ENCODE measurements at places on chromosomes 6 and 20.

- DNase-seq: no peak
Measured at GRCh38 chr6:163522033-163522432, 107.5 kb downstream of the QKI start.

- DNase-seq: no peak
Measured at GRCh38 chr6:136114661-136115060, 135.4 kb downstream of the MTFR2 start.

DNA sequence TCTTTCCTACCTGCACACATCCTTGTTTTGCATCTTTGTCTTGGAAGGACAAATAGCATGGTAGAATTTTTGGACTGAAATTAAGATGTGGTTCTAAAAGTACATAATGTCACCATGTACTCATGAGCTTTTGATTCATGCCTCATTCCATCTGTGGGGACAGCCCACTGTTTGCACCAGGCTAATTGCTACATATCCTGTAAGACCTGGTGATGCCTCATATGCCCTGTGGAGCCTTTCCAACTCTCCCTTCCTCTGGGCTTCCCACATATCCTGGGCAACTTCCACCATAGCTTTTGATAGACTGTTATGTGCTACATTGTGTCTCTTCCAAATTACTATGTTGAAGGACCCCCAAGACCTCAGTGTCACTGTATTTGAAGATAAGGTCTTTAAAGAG lies 213.6 kb upstream of the PREP start:
- DNase-seq: peak; percentile 57

- peak; percentile 60 for DNase-seq
Measured at GRCh38 chr6:75893058-75893775, 144.2 kb downstream of the MYO6 start.

DNA sequence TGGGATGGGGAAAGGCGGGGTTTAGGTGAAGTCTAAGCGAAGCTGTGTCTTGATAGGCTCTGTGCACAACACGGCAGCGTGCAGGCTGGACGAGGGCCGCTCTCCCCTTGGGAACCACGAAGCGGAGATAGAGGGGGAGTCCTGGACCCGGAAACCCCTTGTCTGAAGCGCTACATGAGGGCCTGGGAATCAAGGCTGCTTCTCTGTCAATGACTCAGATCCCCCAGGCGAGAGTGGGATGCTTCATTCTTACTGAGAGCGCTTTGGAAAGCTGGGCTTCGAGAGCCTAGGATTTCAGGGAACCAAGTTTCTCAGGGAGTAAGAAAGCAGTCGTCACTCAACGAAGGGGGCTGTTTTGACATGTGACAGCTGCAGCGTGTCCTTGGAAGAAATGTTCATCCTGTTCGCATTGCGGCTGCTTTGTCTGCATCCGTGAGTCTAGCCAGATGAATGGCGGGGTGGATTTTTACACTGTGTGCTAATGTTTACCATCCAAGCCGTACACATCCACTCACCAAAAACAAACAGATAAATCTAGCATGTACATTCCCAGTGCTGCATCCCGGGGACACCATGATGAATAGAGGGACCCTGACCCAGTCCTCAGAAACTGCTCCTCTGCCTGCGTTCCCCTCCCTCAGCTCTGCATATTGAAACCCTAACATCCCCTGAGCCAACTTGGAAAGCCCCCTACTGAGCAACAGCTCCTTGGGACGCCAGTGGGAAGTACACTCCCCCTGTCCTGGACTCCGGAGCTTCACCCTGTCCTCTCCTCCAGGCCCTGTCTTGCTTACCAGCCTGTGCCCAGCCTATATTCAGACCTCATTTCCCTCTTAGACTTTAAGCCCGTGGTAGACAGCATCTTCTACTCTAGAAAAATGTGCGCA lies 24.5 kb upstream of the RTF2 start:
- DNase-seq: no peak

DNA sequence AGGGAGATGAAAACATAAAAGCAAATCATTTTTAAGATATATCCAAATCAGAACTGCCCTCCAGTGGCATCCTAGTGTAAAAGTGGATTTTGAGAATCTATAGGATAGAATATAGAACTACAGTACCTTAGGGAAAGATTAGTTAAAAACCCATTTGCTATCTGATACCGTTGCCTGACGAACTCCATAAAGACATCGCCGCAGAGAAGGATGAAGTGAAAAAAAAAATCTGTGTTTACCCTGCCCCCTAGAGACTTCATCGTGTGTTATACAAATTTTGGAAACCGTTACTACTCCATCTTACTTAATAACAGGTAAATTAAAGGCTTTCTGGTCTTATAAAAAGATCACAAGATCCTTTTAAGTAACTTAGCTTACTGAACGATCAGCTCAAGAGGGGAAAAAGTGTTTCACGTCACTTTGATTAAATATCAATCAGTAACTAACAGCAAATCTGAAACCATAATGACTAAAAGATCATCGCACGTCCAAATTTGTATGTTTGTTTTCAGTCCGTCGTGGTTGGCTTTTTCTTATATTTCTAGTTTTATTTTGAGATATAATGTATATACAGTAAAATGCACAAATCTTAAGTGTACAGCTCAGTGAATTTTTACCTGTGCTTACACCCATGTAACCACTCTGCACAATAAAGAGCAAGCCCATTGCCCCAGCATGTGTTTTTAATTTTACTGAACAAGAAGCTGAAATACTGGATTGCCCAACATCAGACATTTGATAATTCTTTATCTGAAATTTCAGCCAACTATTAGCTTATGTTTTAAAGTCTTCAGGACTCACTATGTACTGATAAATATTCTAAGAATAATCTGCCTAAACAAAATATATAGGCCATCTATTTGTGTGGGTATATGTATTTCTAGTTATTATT lies 881 bp upstream of the MCM3 start:
- DNase-seq: no peak

DNA sequence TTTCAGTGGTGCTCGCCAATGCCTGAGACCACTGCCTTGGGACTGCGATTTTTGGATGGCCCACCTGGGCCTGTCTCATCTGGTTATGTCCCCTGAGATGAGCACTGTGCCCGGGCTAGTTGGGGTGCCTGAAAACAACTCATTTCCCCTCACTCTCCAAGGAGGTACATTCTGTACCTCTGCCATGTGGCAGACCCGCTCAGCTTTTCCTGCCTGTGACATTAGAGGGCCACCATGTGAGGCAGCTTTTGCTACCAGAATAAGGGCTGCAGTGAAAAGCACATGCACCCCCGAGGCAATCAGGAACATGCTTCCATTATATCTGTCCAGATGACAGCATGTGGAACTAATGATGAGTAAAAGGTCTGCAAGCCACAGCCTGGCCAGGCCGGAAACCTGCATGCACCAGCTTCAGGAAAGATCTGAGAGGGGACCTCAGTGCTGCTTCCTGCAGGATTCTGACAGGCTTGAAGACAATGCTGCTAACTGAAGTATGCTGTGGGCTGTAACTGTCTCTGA lies 11.3 kb upstream of the SRSF6 start:
- DNase-seq: peak; percentile 33

DNA sequence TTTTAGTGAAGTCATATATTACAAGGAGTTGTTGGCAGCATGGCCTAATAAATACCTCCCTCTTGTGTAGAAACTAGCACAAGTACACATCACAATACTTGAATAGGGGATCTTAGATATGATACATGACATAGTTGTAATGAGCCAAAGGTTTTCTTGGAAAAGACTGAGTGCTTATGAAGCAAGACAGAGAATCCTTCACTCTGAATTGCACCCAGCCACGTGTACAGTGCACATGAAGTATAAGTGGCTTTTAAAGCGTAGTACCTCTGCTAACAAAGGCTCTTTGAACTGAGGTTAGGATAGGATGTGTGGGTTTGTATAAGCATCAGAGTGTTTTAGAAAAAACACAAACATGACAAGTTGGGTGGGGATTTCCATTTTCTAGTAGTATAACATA lies 145.5 kb upstream of the STMND1 start:
- DNase-seq: no peak

DNA sequence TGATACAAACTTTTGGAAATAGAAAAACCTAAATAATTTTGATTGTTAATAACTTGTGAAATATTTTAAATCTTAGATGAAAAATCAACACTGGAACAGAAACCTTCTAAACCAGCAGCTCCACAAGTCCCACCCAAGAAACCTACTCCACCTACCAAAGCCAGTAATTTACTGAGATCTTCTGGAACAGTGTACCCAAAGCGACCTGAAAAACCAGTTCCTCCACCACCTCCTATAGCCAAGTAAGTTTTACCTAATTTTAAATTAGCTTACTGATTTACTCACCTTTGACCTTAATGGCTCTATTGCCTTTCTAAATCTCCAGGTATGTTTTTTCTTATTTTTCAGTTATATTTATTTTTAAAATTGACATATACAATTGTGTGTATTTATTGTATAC lies 102.6 kb upstream of the ADGRF4 start:
- DNase-seq: no peak

GRCh38 chr6:154232013-154232910 lies 124.3 kb downstream of the IPCEF1 start:
- peak; percentile 53 for DNase-seq

DNA sequence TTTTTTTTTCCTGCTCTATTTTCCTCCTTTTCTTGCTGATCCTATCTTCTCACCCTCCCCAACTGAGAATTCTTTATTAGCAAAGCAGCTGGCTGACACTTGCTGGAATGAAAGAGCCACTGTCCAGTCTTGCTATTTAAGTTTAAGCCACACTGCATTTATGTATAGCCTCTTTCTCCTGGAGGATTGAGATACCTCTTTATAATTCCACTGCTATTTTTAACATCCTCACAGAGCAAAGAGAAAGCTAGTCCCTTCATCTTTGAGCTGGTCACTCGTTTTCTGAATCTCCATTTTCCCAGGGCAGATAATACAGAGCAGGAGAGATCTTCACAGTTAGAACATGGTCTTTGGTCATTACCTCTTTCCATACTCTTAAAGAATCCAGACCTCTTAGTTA lies 36.0 kb upstream of the EEF1A1 start:
- no peak for DNase-seq

GRCh38 chr20:37777988-37778659 lies 84.3 kb downstream of the CTNNBL1 start:
- no peak for DNase-seq

GRCh38 chr6:163459536-163459935 lies 45.0 kb downstream of the QKI start:
- DNase-seq: no peak

- DNase-seq: no peak
Measured at GRCh38 chr6:89525786-89526562, 93.0 kb downstream of the ANKRD6 start.

DNA sequence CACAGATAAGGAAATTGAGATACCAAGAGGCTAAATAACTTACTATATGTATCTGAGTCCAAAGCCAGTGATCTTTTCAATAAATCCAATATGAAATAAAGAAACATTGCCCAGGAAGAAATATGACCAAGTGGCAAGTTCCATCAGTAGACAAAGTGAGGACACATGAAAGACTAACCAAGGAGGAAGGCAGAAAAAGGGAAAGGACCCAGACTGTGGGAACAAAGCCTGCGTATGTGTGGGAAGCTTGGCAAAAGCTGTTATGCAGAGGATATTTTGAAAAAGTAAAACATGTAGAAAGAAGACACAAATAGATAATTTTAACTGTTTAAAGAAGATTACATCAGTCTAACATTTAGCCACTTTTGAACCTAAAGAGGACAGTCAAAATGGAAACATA lies 264.4 kb upstream of the PRDM1 start:
- DNase-seq: no peak

Data from HT1080 (cell line).